ENCODE measurements at places on chromosomes 16 and 17. TPM values are rescaled to one million over a fixed set of nuclear protein-coding genes. Genes with fewer than 3 reads are reported as not detected.

Gene CENPX
- total RNA-seq, result 79.7 TPM

Gene TEN1
- total RNA-seq, result 57.9 TPM

Gene DHODH
- 4.5 TPM for total RNA-seq

Gene MAZ
- 101 TPM for total RNA-seq

Gene TAC4
- not detected for total RNA-seq

Gene MT1E
- 247 TPM for total RNA-seq

Gene PRR35
- total RNA-seq, result not detected

Gene NACA2
- not detected for total RNA-seq

Gene EME1
- 0.27 TPM for total RNA-seq

Gene CFAP119
- total RNA-seq, result 4.1 TPM

Gene KRT222
- total RNA-seq, result not detected

Gene SIAH1
- 35.4 TPM for total RNA-seq

Gene OR4D1
- total RNA-seq, result not detected

Gene SEPTIN12
- total RNA-seq, result not detected

Gene C16orf96
- 0.49 TPM for total RNA-seq

Gene KRTAP1-4
- 4.2 TPM for total RNA-seq

Gene CA4
- total RNA-seq, result 2.1 TPM

Gene NPIPB2
- 4.3 TPM for total RNA-seq

Gene CTRB1
- total RNA-seq, result not detected

Gene DOK4
- total RNA-seq, result 48.1 TPM

Gene NOL11
- total RNA-seq, result 22.6 TPM

Gene RGS11
- 0.08 TPM for total RNA-seq

Gene TSPAN10
- 0.57 TPM for total RNA-seq

Gene HS3ST3B1
- total RNA-seq, result 30.1 TPM

Gene SP6
- 21.9 TPM for total RNA-seq

Gene SCN4A
- total RNA-seq, result 0.81 TPM

Data from lower leg skin (tissue), 4 donors.